ENCODE measurements at places on chromosomes 4 and X.

DNA sequence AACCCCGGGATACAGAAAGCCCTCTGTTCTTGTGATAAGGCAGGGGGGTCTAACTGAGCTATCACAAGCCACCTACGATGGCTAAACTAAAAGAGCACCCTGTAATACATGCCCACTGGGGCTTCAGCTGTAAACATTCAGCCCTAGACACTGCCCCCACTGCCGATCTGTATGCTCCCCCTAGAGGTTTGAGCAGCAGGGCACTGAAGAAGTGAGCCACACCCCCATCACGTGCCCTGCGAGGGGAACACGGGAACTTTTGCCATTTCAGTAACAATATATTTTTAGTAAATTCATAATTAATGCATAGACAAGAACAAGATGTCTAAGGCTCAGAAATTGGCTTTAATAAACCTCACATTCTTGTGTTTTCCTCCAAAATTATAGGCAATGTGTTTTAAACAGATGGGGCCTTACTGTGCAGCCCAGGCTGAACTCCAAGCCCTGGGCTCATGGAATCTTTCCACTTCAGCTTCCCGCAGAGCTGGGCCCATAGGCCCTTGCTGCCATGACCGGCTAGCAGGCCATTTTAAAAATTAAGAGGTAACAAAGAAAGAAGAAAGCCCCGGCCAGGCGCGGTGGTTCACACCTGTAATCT lies 235.3 kb upstream of the SFRP2 start:
- peak; percentile 14 for DNase-seq

DNA sequence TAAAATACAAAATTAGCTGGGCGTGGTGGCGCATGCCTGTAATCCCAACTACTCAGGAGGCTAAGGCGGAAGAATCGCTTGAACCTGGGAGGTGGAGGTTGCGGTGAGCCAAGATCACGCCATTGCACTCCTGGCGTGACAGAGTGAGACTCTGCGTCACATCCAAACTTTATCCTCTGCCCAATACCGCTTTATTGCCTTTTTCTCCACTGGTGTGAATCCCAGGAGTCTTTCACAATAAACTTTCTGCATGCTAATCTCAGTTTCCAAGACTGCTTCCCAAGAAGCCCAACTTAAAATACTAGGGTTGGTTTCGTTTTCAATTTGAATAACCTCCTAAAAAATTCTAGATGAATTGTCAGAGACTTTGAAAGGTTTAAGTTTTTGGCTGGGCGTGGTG lies 27.2 kb upstream of the DHX15 start:
- DNase-seq, result no peak

- no peak for DNase-seq
Measured at GRCh38 chr4:158020176-158020575, 152.6 kb downstream of the GASK1B start.

GRCh38 chr4:136751556-136751955 lies 780.7 kb downstream of the PCDH18 start:
- DNase-seq, result no peak

- DNase-seq, result no peak
Measured at GRCh38 chr4:5995901-5996623, 22.2 kb downstream of the C4orf50 start.

DNA sequence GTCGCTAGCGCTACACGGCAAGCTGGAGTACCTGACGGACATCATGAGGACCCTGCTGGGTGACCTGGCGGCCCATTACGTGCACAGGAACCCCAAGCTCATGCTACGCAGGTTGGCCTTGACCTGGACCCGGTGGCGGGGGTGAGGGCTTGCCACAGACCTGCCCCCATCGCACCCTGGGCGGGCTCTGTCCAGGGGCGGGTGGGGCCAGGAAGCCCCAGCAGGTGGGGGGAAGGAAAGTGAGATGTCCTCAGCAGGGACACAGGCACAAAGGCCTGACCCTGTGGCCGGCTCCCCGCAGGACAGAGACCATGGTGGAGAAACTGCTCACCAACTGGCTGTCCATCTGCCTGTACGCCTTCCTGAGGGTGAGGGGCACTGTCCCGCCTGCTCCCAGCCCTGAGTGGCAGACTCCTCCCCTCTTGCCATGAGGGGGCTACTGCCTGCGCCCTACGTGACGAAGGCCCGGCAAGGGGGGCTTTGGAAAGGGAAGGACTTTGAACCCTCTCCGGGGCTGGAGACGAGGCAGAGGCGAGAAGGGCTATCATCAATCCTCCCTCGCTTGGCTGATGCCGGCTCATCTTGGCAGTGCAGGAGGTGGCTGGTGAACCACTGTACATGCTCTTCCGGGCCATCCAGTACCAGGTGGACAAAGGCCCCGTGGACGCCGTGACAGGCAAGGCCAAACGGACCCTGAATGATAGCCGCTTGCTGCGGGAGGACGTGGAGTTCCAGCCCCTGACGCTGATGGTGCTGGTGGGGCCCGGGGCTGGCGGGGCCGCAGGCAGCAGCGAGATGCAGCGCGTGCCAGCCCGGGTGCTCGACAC lies 5.3 kb upstream of the SRPK3 start:
- DNase-seq, result no peak

GRCh38 chr4:153151535-153152455 lies 52.4 kb upstream of the TRIM2 start:
- peak; percentile 54 for DNase-seq

DNA sequence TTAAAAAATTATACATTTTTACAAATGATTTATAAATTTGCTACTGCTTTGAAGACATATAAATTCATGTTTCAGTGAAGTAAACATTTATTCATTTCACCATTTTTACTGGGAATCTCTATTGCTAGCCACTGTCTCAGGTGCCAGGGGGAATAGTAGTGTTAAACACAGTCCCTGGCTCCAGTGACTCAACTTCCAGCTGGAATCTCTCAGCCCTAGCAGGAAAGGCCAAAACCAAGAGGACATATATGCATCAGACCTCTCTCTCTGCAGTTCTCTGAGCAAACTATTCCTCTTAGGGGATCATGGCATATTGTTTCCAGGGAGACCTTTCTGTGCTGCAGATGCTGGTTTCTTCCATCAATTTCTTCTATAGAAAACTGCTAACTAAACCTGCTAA lies 1009.0 kb upstream of the LCORL start:
- DNase-seq, result no peak

GRCh38 chrX:38138900-38139299 lies 81.8 kb downstream of the SRPX start:
- DNase-seq, result no peak

GRCh38 chr4:149344436-149344835 lies 471.2 kb downstream of the IQCM start:
- DNase-seq, result no peak

- no peak for DNase-seq
Measured at GRCh38 chr4:74805601-74806000, 11.3 kb upstream of the BTC start.

GRCh38 chr4:48629458-48629857 lies 139.4 kb downstream of the ZAR1 start:
- no peak for DNase-seq

- DNase-seq, result no peak
Measured at GRCh38 chr4:127194281-127194680, 438.5 kb upstream of the INTU start.

DNA sequence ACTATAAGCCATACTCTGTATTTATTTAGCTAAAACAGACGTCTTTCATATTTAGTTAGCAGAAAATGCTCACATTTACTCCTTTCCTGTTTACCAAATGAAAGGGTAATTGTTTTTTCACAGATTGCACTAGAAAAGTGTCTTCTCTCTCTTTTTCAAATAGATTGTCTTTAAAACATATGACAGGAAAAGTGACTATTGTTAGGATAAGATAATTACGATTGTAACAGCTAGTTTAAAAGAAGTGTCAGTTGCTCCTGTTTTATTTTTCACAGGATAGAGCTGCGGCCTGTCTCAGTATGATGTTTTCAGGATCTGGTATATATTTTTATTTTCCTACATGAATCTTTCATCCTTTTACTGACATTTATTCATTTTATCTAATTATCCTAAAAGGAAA lies 353.5 kb downstream of the FBXO8 start:
- no peak for DNase-seq

DNA sequence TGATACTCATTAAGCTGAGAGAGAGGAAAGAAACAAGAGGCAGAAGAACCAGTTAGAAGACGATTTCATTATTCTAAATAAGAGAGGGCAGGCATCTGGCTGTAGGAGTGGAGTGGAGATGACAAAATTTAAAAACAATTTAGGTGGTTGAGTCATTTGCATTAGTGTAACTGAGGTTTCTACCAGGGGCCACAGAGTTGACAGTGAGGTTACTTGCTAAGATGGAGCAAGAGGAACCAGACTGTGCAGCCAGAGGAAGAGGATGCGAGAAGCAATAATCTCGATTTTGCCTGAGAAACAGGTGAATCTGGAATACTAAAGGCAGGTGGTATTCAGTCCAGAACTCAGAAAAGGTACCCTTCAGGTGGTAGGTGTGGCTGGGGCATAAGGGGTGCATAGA lies 491.9 kb downstream of the MID1IP1 start:
- no peak for DNase-seq

DNA sequence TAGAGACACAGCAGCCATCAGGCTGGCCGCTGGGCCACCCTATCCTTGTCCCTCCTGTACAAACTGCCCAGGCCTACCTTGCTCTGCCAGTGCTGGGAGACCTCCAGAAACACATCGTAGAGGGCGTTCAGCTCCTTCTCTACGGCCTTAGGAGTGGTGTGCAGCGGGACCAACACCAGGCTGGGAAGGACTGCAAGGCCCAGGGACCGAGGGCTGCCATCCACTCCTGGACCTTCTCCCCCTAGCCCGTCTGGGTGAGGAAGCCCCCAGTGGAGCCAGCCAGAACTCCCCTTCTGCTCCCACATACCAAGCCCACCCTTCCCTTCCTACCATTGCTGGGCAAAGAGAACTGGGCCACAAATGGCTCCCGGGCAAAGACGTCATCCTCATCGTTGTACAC lies 5.0 kb downstream of the RPL10 start:
- DNase-seq, result no peak

DNA sequence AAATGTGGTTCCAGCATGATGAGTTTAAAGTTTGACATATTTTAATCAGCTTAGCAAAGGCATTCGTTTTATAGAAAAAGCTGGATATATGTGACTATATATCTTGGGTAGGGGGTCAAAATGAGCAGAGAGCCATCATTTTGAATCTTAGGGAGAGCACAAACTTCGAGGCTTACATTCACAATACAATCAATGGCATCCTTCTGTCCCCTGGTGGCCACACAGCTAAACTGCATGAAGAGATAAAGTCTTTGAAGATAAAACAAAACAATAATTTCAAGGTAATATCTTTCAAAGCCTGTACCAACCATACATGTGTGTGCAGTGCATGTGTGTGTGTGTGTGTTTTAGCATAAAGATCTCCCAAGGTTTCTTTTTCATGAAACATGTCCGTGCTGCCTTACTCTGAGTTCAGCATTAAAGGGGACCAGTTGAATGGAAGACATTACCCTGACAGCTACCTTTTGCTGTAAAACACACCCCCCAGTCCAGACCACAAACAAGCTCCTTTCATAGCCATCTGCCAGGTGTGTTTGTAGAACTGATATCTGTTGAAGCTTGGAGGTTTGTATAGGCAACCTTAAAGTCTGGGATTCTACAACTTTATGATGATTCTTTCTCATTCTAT lies 22.0 kb downstream of the DYNLT3 start:
- DNase-seq, result peak; percentile 63

DNA sequence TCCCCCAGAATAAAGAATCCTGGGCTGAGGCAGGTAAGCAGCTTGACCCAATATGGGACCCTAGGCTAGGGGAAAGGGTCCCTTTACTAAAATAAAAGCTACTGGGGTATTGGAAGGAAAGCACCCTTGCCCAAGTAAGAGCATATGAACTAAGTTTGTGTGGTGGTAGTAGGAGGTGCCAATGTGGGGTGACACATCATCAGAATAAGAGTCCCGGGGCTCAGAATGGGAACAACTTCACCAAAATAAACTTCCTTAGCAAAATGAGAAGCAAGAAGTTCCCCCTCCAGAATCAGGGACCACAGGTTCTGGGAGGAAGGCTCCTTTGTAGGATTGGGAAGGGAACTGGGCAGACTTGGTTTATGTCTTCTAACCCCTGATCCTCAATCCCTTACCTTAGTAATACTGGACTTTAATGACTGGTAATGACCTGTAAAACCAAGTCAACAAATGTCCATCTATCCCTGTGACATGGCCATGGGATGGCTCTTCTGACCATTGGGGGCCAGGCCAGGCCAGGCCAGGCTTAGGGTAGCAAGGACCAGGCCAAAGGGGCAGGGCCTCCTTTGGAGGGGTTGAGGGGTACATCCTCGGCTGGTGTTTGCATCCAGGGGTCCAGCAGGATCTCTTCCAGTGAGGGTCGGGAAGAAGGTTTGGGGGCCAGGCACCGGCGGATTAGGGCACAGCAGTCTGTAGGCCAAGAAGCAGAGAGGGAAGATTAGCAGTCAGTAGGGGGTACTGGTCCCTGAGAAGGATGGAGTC lies 2.3 kb upstream of the SLC35A2 start:
- no peak for DNase-seq

- DNase-seq, result no peak
Measured at GRCh38 chr4:55510685-55511084, 36.0 kb downstream of the CLOCK start.

- DNase-seq, result no peak
Measured at GRCh38 chr4:8501781-8502180, 61.2 kb downstream of the TRMT44 start.

DNA sequence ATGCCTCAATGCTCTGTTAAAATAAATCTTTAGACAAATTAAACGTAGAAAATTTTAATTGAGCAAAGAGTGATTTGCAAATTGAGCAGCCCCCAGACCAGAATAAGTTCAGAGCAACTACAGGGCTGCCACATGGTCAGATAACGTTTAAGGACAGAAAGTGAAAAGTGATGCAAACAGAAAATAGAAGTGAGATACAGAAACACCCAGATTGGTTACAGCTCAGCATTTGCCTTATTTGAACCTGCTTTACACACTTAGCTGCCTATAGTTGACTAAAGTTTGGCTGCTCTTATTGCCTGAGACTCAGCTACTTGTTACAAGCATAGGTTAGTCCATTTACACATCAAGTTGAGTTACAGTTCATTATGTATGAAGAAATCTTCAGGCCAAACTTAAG lies 1800.8 kb upstream of the PCDH10 start:
- no peak for DNase-seq

GRCh38 chr4:58063404-58064160 lies 953.4 kb upstream of the IGFBP7 start:
- DNase-seq, result no peak

- no peak for DNase-seq
Measured at GRCh38 chr4:25928379-25929297, 14.6 kb downstream of the SMIM20 start.

- no peak for DNase-seq
Measured at GRCh38 chrX:23327104-23327503, 7.5 kb upstream of the PTCHD1 start.
